ENCODE measurements at places on chromosomes 7 and 10.

DNA sequence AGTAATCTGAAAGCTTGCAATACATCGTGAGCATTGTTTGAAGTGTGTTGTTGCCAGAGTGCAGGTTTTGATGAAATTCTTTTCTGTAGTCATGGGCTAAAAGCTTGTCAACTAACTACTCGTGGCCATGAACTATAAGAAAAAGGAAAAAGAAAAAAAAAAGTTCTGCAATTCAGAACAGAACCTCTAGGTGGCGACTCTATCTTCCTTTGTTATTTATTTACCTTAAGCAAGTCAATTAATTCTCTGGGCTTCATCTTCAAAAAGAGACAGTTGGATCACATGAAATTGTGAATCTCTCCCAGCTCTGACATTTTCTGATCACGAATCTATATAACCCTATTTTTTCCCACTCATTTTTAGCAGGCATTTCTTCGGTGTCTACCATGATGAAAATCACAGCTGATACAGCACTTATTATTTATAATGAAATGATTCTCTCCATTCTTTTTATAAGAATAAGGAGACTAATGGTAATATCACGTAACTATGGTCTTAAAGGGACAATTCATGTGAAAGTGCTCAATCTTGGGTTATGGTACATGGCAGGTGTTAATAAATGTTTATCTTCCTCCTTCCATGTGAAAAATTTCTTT lies 18.8 kb downstream of the TMEM196 start:
- DNase-seq = no peak

GRCh38 chr10:25999295-25999981 lies 65.4 kb downstream of the MYO3A start:
- no peak for DNase-seq

- DNase-seq = no peak
These were observed 566 bp downstream of the ZNF789 start for GRCh38 chr7:99473315-99473596.

DNA sequence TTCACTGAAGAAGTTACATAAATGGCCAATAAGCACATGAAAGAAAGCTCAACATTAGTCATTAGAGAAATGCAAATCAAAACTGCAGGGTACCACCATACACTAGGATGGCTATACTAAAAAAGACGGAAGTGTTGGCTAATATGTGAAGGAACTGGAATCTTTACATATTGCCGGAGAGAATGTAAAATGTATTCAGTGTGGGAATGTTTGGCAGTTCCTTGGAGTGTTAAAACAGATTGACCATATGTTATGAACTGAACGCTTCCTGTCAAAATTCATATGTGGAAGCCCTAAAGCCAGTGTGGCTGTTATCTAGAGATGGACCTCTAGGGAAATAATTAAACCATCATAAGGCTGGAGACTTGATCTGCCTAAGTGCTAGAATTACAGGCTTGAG lies 33.1 kb downstream of the SUV39H2 start:
- DNase-seq = no peak

DNA sequence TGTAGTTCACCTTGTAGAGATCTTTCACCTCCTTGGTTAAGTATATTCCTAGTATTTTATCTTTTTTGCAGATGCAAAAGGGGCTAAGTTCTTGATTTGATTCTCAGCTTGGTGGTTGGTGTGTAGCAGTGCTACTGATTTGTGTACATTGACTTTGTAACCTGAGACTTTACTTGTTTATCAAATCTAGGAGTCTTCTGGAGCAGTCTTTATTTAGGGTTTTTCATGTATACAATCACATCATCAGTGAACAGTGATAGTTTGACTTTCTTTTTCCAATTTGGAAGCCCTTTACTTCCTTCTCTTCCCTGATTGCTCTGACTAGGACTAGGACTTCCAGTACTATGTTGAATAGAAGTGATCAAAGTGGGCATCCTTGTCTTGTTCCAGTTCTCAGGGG lies 33.8 kb downstream of the GPR22 start:
- DNase-seq = no peak

DNA sequence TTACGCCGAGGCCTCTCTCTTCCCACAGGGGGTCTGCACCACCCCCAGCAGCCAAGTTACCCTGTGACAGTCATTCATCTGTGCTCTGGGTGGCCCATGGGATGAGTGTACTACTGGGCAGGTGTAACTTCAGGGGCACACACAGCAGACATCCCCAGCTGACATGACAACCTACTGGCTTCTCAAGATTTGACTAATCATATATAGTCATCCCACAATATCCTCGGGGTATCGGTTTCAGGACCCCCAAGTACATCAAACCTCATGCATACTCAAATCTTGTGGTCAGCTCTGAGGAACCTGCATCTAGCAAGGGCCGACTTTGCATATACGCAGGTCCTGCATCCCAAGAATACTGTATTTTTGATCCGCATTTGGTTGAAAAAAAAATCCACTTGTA lies 336.9 kb upstream of the C7orf33 start:
- DNase-seq = no peak

DNA sequence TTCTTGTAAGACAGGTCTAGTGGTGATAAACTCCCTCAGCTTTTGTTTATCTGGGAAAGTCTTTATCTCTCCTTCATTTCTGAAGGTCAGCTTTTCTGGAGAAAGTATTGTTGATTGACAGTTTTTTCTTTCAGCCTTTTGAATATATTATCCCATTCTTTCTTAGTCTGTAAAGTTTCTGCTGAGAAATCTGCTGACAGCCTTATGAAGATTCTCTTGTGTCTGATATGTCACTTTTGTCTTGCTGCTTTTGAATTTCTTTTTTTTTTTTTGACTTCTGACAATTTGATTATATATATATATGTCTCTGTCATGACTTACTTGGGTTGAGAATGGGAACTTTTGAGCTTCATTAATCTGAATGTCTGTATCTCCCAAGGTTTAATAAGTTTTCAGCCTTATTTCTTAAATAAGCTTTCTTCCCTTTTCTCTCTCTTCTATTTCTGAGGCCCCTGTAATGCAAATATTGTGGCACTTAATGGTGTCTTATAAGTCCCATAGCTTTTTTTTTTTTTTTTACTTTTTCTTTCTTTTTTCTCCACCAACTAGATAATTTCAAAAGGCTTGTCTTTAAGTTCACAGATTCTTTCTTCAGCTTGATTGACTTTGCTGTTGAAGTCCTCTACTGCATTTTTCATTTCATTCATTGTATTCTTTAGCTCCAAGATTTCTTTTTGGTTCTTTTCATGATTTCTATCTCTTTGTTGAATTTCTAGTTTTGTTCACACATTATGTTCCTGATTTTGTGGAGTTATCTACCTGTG lies 81.4 kb upstream of the IL6 start:
- no peak for DNase-seq

GRCh38 chr10:91901784-91902677 lies 7.3 kb downstream of the FGFBP3 start:
- DNase-seq = peak; percentile 26

- DNase-seq = no peak
These were observed at the start of gene DHX32 for GRCh38 chr10:125881192-125881591. Gene DHX32 (minus strand): TSS chr10:125881292. CDS start chr10:125880824, 468 bp downstream.

GRCh38 chr7:130642383-130642782 lies 26.2 kb downstream of the COPG2 start:
- DNase-seq = no peak

- DNase-seq = no peak
These were observed 96.5 kb upstream of the MACROH2A2 start for GRCh38 chr10:69955897-69956740.

GRCh38 chr7:108200326-108200725 lies 70.2 kb upstream of the LAMB4 start:
- DNase-seq = no peak

GRCh38 chr10:32959006-32959920 lies 1.2 kb upstream of the ITGB1 start:
- no peak for DNase-seq

GRCh38 chr7:20153567-20153966 lies 63.6 kb downstream of the MACC1 start:
- no peak for DNase-seq

- DNase-seq = no peak
These were observed 47.7 kb upstream of the MGAM2 start for GRCh38 chr7:142063551-142064442.

- DNase-seq = no peak
These were observed 22.7 kb upstream of the TM9SF3 start for GRCh38 chr10:96609510-96609909.

- DNase-seq = no peak
These were observed 227.5 kb downstream of the WDR11 start for GRCh38 chr10:121078672-121079102.

- no peak for DNase-seq
These were observed 493.5 kb upstream of the GALNT17 start for GRCh38 chr7:70638158-70639107.

GRCh38 chr7:83413831-83414230 lies 235.1 kb downstream of the SEMA3E start:
- DNase-seq = no peak

DNA sequence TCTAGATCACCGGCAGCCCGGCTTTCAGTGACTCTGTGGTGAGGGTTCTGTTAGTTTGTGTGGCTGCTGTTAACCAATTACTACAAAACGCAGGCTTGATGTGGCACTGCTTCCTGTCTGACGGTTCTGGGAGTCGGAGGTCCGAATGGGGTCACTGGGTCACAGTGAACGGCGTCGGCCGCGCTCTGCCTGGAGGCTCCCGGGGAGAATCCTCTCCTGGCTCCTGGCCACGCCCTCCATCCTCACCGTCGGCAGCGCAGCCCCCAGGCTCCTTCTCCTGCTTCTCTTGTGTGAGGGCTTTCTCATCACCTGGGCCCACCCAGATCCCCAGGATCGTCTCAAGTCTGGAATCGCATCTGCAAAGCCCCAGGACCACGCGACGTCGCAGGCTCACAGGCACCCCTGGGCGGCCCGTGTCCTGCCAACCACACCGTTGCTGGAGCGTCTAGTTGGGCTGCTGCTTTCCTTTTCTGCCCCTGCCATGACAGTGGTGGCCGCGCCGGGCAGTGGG lies 31.8 kb upstream of the NKX6-2 start:
- DNase-seq = no peak

DNA sequence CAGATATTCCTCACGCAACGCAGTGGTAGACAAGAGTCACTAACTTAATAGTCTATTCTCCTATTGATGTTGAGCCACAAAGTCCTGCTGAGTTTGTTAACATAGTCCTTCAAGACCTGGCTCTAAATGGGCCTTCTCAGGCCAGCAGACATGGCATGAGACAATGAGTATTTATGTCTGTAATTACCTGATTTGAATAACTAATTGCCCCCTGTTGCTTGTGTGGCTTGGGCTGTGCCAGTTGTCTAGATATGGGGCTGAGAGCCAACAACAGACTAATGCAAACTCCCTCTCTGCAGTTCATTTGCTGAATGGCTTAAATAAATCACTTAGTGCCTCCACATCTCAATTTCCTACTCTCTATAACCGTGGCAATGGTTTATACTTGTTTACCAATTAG lies 65.5 kb upstream of the VWC2 start:
- DNase-seq = no peak

DNA sequence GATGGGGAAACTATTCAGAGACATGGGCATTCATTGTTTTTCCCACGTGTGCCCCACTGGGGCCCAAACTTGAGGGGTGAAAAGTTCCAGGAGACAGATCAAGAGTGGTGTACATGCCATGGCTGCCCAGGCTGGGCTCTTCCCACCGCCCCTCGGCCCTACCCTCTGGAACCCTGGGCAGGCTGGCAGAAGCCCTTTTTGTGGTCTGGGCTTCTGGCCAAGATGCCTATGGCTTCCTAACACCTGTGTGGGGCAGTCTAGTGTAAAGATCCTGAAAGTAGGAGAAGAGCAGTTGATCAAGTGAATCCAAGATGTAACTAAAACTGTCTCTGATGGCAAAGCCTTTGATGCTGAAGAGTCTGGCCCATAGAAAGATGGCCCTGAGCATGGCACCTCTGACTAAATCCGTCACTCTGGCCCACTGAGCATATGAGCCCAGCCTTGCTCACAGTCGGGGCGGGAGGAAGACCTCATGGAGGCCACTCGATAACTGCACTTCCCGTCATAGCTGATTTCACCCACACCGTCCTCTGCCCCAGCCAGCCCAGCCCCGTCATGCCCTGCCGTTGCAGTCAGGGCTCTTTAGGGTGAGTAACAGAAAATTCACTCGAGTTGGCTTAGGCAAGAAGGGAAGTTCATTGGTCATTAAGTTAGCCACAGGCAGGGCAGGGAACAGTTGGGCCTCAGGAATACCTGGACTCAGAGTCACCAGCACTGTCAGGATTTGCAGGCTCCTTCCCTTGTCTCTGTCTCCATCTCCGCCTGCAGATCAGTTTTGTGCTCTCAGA lies 37.9 kb upstream of the MTPAP start:
- no peak for DNase-seq

GRCh38 chr7:30975256-30975899 lies 11.6 kb downstream of the GHRHR start:
- DNase-seq = no peak

DNA sequence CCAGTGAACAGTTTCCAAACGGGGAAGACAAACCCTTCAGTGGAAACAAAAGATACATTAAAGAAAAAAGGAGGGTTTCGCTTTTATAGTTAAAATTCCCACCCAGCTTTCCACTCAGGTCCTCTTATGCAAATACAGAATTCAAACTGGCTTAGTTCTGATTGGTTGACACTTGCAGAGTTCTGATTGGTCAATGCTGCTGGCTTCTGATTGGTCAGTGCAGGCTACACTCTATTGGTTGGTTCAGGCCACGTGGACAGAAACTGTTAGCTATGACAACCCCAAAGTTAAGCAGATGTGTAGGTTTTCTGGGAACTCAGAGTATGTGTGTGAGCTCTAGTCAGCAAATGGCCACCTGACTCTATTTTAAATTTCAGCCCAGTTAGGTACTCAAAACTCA lies 80.0 kb downstream of the FBXL13 start:
- DNase-seq = no peak

- DNase-seq = no peak
These were observed 413.7 kb upstream of the GHITM start for GRCh38 chr10:83725567-83725966.

GRCh38 chr10:62467527-62467926 lies 93.4 kb downstream of the ZNF365 start:
- DNase-seq = no peak

DNA sequence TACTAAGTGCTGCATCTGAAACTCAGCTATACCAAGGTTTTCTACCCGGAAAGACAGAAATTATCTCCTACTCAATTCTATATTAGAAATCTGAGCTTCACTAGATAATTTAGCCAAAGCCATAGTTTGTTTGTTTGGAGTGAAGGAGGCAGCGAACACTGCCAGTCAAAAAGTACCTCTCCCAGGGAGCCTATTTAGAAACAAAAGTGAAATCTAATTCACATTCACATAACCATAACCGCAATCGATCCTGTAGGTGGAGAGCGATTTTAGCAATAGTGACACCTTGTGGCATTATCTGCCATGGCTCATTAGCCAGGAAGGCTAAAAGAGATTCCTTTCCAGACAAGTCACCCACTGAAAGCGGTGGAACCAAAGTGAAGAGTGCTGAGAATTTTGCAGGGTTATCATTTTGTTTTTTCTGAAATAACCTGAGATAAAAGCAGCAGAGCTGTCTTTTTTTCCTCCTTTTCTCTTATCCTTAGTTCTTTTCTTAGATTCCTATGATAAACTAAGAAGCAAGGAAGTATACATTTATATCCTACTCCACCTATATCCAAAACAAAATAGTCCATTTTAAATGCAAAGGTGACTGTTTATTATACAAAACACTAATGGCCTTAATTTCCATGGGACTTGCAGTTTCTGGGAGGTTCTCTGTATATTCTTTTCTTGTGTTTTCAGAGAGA lies 83.7 kb upstream of the BET1 start:
- no peak for DNase-seq
